Frontal cortex (tissue), 4 donors: ENCODE measurements at places on chromosomes 12 and 14. TPM values are rescaled to one million over a fixed set of nuclear protein-coding genes. Genes with fewer than 3 reads are reported as not detected.
A peak's percentile ranks its signal among the peaks of the same experiment; 100 is the strongest.

DNA sequence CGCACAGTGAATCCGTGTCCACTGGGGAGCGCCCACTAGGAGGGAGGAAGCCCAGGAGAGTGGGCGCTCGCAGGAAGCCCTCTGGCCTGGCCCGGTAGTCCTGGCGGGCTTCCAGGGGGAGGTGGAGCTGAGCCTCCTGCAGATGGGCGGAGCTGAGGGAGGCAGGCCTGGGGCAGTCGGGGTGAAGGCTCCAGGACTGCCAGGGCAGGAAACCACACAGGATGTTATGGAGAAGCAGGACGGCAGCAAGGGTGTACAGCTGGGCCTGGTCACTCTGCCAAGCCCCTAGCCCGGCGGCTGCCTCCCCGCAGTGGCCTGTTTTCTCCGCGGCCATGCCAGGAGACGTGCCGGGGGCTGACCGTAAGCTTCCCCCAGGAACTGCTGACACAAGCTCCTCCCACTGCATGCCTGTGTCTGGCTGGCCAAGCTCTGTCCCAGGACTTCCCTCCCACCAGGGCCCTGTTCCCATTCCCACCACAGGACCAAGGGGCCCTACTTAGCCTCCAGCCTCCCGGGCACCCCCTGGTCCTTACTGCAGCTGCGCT is 143.4 kb upstream of the C14orf180 start:
- peak; percentile 43 for DNase-seq

DNA sequence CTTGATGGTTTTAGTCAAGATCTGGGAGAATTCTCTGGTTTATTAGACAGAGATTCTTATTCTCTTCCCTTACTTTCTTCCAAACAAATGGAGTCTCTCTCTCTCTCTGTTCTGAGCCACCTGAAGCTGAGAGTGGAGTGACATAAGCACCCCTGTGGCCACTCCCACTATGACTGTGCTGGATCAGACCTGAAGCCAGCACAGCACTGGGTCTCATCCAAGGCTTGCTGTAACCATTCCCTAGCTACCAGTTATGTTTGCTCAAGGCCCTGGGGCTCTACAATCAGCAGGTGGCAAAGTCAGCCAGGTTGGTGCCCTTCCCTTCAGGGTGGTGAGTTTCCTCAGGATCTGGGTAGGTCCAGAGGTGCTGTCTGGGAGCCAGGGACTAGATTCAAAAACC is 568.5 kb downstream of the AACS start:
- DNase-seq = no peak

PLEKHD1 gene
- total RNA-seq = 0.41 TPM

KERA gene
- 1.2 TPM for total RNA-seq

CCND2 gene
- total RNA-seq = 161 TPM
